ENCODE measurements at places on chromosomes 6 and 20.

- no peak for DNase-seq
Measured at GRCh38 chr20:36214684-36215256, 21.5 kb upstream of the AAR2 start.

- no peak for DNase-seq
Measured at GRCh38 chr20:61900011-61900944, 165.4 kb downstream of the TAF4 start.

DNA sequence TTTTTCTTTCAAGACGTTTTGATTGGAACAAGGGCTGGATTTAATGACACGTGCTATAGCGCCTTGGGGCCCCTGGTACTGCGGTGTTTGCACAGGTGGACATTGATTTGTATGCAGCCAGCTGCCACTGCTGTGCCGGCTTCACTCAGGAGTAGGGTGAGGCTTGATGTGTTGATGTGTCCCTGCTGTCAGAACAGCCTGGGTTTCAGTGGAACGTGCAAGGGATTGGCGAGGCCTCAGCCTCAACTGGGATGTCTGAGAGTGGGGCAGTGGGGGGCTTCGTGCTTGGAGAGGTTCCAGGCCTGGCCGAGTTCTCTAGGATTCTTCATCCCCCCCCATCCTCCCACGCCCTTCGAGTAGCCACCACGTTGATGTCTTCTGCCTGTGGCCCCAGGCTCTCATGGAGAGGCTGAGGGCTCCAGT is 23.0 kb downstream of the PYGB start:
- no peak for DNase-seq

DNA sequence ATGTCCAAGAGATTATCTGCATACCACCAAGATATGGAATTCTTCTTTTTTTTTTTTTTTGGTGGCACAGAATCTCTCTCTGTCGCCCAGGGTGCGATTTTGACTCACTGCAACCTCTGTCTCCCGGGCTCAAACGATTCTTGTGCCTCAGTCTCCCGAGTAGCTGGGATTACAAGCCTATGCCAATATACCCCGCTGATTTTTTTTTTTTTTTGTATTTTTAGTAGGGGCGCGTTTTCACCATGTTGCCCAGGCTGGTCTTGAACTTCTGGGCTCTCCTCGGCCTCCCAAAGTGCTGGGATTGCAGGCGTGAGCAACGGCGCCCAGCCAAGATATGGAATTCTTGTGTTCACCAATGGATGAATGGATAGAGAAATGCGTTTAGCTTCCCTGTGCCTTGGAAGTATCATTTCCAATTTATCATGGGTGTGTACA is 31.0 kb downstream of the POM121L2 start:
- no peak for DNase-seq

All from stimulated activated CD8-positive, alpha-beta memory T cell treated with anti-CD3 and anti-CD28 coated beads, Interleukin-15, amount 100 ng/mL, for 24 hours (primary cell).